Lung microvascular endothelial cell (primary cell): ENCODE measurements at places on chromosomes 3 and 15. TPM values are rescaled to one million over a fixed set of nuclear protein-coding genes. Genes with fewer than 3 reads are reported as not detected.

The CPEB1 gene
- total RNA-seq, result under 0.01 TPM in 1 of 2 replicates, not detected in the other

The SKOR1 gene
- total RNA-seq, result under 0.01 TPM in 2 replicates

DNA sequence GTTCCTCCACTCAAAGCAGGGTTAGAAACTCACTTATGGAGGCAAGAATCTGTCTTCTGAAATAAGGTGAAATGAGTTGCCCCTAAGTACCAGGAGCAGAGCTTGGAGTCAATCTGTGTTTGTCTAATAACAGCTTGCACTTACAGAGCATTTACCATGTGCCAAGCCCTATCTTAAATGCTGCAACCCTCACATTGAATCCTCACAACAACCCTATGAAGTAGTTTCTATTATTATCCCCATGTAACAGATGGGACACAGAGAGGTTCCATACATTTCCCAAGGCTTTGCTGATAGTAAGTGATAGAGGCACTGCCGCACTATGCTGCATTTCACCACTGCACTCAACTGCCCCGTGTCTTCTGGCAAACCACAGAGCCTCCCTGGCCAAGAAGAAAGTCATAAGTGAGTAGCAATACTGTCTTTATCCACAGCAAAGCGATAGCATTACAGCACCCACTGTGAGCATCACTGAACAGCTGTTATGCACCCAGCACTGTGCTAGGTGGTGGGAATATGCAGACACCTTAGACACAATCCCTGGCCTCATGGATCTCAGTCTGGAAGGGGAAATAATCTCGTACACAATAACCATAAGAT lies 141.5 kb downstream of the SSR3 start:
- no peak for DNase-seq

DNA sequence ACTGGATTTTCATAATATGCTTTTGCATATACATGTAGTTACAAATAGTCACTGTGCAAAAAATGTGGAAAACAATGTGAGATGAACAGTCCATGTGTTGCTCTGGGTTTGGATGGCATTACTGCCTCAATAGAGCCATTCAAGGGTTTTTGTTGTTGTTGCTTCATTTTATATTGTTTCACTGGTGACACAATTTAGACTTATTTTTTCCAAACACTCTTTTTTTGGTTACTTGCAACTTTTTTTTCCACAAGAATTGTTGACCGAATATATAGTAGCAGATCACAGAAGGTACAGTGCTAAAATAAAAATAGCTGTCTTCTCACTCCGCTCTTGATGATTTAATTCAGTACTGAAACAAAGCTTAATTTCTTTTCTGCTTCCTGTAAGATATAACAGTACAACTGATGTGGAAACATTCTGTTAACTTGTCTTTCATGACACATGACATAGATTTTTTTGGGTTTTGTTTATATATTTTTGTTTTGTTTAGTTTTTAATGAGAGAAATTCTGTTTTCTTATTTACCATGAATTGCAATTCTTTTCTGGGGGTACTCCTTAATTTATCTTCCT lies 618.6 kb downstream of the NAALADL2 start:
- no peak for DNase-seq

DNA sequence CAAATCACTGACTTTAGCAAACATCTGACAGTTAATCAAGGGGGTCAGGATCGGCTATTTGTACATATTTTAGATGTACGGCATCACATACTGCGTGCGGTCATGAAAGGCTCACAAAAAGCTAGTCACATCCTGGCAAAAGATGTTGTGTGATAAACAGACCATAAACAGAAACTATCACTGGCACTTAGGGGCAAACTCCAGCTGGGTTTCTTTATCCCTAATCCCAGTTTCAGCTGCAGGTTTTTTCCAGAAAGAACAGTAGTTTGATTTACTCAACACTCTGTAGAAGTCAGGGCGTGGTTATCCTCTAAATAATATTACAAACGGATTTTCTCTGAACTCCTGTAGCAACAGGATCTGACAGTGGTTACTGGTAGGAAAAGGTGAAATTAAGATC lies 112.4 kb upstream of the BHLHE40 start:
- peak; percentile 98 for DNase-seq

- no peak for DNase-seq
Measured at GRCh38 chr3:58352626-58353025, 19.9 kb downstream of the PXK start.

- DNase-seq, result no peak
Measured at GRCh38 chr3:171700653-171701052, 109.6 kb downstream of the PLD1 start.

DNA sequence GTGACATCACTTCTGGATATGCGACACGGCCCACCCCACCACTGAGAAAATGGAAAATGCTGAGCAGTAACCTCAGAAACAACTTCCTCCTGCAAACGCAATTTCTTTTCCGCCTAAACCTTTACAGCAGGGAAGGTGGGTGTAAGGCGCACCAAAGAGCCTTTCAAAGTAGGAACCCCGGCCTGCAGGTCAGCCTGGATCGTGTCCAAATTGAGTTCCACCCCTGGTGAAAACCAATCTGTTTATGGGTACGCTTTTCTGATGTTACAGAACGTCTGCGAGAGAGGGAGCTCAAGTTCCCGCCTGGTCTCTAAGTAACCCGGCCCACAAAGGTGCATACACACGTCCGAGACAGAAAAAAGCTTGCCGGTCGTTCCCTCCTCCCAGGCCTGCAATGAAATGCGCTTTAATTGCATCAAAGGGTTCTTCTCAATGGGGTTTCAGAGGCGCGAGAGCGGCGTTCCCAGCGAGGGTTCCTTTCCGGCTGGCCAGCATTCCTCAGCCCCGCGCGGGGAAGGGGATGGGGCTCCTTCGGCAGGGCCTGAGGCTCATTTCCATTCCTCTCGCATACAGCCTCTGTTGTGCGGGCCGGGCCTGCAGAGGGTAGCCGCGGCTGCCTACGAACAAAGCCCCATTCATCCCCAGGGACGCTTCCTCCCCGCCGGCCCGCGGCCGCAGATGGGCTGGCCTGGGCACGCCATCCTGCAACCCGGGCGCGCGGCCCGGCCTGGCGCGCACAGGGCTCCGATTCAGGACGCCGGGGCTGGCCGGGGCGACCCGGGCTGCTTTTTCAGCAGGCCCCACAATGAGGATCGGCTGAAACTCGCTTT lies 138.1 kb downstream of the TMCO5A start:
- DNase-seq, result peak; percentile 70

DNA sequence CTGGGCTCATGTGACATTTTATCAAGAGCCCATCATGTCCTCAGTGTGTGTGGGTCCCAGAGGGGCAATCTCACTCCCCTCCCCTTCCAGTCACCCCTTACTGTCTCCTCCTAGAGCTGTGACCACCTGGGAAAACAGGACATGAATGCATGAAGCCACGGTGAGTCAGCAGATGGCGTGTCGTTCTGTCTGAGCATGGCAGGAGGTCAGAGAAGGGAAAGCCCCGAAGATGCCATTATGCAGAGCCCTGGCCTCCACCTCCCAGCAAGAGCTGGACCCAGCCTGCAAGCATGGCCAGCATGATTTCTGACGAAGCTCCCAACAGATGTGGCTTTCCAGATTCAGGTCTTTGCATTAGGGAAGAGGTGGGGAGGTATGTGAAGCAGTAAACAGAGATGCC lies 118.5 kb downstream of the TLE3 start:
- DNase-seq, result peak; percentile 9

The SHQ1 gene
- 9.8 and 11.3 TPM in 2 replicates for total RNA-seq

DNA sequence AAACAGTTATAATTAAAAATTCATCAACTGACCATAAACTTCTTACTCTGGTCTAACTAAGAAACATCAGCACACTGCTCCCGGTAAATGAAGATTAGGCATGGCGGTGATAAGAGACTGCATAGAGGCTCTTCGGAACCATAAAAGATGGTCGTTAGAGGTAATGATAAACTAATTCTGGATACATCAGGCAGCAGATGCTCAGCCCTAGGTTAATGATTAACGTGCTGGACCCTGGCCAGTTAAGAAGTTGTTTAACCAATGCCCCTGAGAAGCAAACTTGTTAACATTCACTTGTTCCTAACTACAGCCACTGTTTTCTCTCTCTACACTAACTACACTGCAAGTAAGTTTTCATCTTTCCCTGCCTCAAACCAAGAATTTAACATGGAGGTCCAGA lies 111.5 kb downstream of the PDZRN3 start:
- DNase-seq, result no peak

DNA sequence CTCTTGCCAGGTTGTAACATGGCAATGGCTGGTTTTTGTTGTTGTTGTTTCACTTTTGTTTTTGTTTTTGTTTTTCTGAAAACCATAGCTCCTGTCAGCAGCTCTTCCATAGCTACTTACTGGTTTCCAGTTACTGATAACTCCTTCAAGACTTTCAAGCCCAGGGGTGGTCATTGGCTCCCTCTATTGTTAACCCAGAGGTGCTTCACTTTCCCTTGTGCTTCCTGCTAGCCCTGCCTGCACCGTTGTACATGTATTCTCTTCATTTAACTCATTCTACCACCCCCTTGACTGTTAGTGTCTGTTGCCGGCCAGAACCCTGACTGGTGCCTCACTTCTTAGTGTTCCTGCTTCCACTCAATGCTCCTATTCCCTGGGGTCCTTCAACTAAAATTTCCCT lies 4.2 kb upstream of the TRAT1 start:
- DNase-seq, result peak; percentile 33
